ENCODE measurements at places on chromosomes 16 and 17.
A peak's percentile ranks its signal among the peaks of the same experiment; 100 is the strongest.

- DNase-seq = peak; percentile 93
Observed at GRCh38 chr17:49691086-49691676, 13.3 kb upstream of the SPOP start.

GRCh38 chr17:15744074-15744676 is 12.1 kb downstream of the TBC1D26 start:
- no peak for DNase-seq

DNA sequence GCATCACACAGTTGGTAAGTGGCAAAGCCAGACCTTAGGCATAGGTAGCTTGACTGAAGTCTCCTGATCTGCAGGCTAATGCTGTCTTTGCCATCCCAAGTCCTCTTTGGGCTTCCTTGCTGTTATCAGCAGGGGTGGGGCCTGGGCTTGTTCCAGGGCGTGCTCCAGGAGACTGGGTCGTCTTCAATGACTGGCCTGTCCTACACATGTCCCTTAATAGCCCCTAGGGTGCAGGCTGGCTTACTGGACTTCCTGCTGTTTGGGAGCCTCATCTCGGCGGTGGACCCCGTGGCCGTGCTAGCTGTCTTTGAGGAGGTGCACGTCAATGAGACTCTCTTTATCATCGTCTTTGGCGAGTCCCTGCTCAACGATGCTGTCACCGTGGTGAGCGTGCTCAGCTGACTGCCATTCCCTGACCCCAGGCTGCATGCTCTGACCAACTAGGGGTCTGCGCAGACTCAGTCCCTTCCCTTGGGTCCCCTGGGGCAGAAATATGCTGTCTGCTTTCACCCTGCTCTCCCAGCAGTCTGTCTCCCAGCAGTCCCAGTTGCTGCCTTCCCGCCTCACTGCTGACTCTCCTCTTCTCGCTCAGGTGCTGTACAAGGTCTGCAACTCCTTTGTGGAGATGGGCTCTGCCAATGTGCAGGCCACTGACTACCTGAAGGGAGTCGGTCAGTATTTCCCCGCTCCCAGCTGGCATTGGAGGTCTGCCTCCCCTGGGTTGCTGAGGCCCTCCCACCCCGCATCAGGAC is 6.2 kb downstream of the SLC9A5 start:
- peak; percentile 58 for DNase-seq

DNA sequence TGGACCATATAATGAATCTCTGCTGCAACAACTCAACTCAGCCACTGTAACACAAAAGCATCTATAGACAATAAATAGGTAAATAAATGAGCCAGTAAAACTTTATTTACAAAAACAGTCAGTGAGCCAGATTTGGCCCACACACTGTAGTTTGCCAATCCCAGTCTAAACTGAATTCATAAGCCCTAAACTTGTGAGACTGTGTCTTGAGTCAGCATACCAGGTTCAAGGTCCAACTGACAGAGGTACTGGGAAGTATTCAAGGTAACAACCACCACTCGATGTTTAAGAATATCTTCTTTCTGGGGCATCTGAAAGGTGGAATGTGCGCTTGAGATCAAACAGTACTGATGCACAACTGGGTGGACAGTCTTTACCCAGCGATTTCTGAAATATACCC is 94.2 kb downstream of the HELZ start:
- DNase-seq = no peak

DNA sequence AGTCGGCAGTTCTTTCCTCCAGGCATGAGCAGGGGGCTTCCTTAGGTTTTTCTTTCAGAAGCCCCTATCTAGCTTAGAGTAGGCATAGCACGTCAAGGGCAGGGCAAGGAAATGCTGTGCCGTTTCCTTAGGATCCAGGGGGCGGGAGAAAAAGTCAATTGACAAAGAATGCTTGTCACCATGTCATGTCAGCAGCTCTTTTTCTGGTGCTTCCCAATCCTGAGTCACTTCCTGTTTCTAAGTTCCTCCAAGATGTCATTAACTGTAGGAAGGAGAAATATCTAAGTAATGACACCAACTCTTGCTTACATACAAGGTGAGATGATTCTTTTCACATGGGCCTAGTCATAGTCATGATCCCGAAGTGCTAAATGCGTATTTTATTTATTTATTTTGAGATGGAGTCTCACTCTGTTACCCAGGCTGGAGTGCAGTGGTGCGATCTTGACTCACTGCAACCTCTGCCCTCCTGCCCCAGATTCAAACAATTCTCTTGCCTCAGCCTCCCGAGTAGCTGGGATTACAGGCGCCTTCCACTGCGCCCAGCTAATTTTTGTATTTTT is 35.2 kb downstream of the GJC1 start:
- no peak for DNase-seq

DNA sequence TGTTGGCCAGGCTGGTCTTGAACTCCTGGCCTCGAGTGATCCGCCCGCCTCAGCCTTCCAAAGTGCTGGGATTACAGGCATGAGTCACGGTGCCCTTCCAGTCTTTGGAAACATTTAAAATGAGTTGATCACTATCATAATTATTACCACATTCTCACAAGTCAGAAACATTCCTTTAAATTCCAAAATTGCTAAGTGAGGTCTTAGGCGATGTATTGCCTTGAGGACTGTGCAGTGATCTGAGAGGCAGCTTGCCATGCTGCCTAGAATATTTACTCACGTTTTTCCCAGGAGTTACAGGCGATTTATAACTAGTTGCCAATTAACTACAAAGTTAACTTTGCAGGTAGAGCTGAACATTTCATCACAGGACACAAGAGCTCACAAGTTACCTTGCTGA is 5.7 kb upstream of the ATXN1L start:
- DNase-seq = no peak

- DNase-seq = peak; percentile 69
Observed at GRCh38 chr17:82242698-82242976, 13.8 kb downstream of the SLC16A3 start.

DNA sequence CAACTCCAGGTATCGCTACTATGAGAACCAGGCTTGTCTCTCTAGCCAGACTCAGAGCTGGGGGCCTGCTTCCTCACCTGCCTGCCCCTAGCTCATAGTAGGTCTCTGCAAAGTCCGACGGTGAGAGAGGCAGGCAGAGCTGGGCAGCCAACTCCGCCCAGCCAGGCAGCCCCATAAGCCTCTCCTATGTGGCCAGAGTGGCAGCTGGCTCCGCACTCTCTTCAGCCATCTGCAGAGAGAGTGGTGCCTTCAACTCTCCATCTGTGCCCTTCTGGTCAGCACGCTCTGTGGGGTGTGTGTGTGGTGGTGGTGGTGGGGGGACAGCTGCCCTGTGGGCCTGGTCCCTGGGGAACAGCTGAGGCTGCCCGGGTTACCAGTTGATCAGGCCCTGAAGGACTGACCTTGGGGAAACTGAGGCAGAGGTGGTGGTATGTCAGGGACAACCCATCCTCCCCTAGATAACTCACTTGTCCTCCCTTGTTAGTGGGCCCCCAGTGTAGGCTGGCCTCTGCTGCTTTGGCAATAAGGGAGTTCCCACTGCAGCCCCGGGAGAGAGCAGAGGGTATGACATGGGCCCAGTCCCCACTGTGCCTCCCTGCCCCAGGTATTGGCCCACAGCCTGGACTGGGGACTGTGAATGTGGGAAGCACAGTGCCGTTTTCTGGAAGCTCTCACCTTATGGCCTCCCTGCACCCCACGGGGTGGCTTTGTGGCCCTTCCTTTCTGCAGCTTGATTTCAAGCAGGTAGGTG is 1.8 kb upstream of the ADGRG1 start:
- no peak for DNase-seq

Measured in sigmoid colon (tissue), 7 donors.